ENCODE measurements at places on chromosomes 3 and 15.

DNA sequence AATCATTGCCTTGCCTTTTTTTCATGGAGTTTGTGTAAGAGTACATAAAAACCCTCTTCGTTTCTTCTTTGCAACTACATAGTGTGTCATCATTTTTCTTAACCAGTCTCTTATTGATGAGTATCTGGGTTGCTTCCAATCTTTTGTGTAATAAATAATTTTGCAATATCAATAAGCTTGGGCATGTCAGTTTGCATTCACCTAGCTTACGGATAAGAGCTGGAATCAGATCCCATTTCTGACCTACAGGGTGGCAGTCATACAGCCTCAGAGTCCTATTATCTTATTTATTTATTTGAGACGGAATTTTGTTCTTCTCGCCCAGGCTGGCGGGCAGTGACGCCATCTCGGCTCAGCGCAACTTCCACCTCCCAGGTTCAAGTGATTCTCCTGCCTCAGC lies 18.3 kb downstream of the ANP32A start:
- no peak for DNase-seq

GRCh38 chr3:71956069-71956340 lies 171.1 kb upstream of the PROK2 start:
- DNase-seq = peak; percentile 23

DNA sequence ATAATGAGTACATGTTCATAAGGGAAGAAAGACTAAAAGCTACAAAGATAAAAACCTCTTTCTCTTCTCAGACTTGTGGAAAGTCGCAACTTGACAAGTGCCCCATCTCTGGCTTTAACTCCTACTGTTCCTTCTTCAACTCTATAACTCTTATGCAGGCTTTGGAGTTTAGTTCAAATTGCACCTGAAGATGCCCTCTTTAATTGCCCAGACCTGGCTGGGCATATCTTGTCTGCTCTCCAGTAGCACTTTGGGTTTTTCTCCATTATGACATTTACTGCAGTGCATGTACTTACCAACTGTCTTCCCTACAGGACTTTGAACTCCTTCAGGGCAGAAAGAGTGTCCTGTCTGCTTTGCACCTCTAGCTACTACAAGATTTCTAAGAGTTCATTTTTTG lies 32.4 kb downstream of the DGKG start:
- no peak for DNase-seq

DNA sequence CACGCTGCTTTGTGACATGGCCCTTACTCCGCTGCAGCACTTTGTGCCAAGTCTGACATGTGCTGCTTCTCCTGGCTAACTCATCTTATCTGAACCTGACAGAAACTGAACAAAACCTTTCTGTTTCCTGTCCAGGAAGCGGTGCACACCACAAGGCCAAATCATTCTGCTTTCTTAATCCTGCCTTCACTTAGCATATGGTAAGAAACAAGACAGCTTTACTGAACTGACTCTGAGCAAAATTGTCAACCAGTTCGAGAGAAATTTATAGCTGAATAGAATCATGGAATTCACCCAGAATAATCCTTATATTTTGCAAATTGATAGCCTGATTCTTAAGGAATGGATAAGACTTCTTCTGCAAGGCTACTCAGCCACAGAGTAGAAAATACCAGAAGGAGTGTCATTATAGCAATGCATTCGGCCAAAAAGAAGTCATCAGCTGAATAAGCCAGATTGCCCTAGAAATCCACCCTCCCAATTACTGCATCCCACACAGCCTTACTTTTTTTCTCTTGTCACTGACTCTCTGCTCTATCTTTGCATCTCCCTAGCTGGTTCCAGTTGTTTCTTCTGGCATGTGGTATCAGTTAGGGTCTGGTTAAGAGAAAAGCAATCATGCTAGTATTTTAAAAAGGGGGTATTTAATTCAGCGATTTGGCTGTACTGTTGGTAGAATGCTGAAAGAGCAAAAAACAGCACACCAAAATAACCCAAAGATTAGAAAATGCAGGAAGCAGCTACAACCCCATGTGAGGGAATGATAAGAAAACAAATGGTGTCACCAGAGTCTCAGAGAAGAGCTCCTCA lies 41.6 kb upstream of the STRIT1 start:
- DNase-seq = no peak

DNA sequence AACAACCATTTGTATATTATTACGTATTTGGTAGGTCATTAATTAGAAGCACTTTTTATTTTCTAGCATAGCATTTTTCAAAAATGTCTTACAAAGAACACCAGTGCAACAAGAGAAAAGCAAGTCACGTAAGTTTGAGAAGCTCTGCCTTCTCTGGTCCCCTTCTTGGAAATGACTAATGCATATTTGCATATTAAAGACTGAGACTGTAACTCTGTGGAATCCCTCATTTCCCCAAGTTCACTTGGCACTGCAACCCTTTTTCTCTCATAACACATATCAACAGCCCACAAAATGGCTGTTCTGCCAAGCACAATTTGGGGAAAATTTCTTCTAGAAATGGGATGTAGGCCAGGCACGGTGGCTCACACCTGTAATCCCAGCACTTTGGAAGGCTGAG lies 176.3 kb downstream of the ERC2 start:
- no peak for DNase-seq

DNA sequence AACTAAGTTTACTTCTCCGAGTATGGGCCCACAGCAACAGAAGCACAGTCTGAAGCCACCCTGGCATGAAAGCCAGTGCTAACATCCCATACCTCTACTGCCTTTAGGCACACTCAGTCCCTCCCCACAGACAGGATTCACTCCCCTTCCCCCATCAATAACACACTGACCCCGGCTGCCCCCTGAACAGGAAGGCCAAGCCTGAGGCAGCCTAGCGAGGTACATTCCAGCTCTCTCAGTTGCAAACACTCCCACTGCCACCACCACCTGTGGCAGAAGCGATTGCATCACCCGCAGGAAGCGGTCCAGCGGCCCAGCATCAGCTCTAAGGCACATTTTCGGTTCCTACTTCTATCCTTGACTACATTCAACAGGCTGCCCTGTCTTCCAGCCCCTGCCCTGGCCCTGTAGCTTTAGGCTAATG lies 7.0 kb upstream of the BMF start:
- no peak for DNase-seq

DNA sequence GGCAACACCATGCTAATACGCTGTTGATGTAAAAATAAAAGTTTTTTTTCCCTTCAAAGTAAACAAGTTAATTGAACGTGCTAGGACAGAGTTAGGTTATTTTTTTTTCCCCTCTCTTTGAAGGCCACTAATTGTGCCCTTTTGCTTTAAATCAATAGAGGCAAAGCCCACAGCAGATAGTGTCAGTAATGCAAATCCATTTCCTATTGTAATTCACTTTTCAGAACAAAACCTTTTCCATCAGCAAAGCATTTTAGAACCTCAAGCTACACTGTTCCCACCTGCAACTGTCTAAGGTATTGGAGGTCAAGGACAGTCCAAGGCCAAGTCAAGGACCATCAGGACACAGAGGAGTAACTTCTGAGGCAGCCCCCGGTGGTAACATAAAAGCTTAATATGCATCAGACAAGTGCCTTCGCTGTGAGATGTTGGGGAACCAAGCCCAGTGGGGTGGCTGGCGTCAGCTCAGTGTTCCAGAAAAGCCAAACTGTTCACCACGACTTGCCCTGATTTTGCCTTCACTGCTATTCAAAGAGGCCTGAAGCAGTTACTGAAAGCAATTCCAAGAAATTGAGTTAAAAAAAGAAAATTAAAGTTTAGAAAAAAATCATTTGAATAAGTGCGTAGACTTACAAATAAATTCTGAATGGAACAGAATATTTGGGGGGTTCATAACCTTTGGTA lies 65.8 kb upstream of the ICE2 start:
- no peak for DNase-seq

- DNase-seq = peak; percentile 60
Observed at GRCh38 chr3:124854009-124854408, 33.2 kb downstream of the ITGB5 start.

- DNase-seq = no peak
Observed at GRCh38 chr3:132874701-132875100, 152.5 kb upstream of the NPHP3 start.

GRCh38 chr3:12845811-12846210 lies 4.4 kb upstream of the RPL32 start:
- no peak for DNase-seq

- DNase-seq = no peak
Observed at GRCh38 chr3:133693821-133694220, 32.1 kb upstream of the TOPBP1 start.

- peak; percentile 71 for DNase-seq
Observed at GRCh38 chr15:63051156-63052066, 8.9 kb downstream of the TPM1 start.

DNA sequence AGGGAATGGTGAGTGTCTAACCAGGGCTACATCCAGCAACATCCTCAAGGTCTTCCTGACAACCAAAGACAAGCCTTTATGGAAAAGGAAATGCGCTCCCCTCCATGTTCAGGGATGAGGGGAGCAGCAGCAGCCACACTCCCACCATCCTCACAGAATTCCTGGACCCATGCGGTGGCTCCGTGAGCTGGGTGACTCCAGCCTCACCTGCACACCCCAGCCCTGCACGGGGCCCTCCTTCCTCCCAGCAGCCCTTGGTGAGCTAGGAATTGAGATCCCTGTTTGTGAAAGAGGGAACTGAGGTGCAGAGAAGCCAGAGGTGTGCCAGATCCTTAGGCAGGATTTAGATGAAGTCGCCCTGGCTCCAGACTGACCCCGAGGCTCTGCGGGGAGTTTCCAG lies 52.3 kb downstream of the GRIP2 start:
- no peak for DNase-seq

DNA sequence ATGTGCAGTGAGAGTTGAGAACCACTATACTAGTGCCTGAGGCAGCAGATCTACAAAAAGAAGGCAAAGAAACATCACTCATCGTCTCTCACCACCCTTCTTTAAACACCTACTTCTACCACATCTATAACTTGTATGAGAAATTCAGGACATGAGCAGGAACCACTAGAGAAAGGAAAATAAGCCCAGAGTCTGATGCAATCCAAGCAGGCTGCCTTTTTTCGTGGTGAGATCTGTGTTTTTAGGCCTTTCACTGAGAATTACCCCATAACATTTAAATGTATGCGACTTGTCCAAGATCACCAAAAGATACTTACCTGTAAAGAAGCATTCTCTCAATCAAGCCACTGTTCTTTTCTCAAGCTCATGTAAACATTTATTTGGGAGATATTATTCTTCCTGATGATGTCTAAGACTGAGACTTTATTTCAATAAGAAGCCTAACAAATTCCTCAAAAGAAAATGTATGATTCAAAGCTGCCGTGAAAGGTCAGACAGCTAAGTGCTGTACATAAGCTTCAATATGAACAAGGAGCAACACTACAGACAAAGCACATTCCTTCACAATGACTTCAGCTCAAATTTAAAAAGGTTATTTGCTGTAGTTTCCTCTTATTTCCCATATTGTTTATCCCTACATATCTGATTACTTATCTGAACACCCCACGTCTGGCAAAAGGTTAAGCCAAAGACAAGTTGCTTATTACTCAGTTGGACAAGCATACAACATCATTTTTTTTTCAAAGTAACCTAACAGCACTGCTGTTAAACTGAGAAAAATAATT lies 16.5 kb downstream of the SPICE1 start:
- DNase-seq = peak; percentile 71

DNA sequence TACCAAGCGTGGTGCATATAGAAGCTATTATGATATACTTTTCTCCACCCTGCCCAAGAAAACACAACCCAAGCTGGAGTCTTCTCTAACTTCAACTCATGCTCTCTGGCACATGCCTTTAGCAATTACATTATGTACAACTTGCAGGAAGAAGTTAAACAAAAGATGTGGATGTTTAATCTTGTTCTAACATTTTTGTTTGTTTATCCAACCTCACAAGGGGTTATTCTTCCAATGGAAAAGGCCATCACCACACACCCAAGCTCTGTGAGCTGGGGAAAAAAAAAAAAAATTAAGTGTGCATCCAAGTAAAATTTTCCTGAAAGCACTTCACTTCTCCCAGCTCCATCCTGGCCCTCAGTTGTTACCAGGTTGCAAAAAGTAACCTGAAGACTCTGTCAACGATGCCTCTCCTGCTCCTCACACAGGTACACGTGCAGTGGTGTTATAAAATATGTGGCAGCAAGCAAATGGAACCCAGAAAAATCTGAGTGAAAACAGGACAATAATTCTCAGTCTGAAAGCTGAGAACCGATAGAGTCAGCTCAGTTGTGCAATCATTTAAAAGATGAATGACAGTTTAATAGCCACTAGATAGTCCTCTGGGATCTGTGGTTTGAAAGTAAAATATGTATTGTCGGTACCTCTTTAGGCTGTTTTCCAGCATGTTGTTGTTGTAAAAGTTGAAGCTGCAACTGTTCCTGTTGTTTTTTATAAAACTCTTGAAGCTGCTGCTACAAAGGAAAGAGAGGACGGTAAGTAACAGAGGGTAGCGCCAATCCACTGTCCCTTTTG lies 531.4 kb downstream of the FOXP1 start:
- DNase-seq = peak; percentile 54

DNA sequence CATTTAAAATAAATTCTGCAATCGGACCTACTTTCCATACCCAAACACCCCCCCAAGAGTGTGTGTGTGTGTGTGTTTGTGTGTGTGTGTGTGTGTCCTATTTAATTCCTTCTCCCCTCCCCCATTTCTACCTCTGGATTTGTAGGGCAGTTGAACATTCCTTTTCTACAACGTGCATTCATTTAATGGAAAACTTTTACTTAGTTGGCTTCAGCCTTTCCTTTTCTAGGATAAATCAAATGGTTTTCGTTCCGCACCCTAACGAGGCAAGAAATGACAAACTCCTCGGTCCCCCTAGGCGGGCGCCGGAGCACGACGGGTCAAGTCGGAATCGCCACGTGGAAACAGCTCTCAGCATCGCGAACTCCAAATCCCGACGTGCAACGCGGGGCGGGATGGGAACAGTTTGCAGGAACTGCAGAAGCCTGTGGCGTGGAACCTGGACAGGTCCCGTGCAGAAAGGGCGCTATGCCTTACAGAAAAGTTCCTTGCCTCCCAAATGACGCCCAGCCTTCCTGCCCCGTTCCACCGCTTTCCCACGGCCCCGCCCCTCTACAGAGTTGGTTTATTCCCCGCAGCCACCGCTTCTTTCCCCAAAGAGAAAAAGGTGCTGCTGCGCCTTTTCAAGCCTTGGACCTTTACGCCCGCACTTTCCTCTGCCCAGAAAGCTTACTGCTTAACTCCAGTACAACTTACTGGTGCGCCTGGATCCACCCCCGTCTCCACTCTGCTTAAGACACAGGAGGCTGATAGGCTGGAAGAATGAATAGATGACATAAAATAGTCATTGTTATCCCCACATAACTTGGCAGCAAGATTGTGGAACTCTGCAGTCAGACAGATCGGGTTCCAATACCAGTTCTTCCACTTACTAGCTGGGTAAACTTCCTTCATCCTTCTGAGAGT lies 1.1 kb upstream of the EIF2B5 start:
- DNase-seq = peak; percentile 93

GRCh38 chr3:196604548-196604947 lies 34.9 kb upstream of the NRROS start:
- DNase-seq = no peak

- no peak for DNase-seq
Observed at GRCh38 chr15:81562986-81563385, 189.0 kb upstream of the TMC3 start.

- DNase-seq = no peak
Observed at GRCh38 chr3:94904156-94904674, 841.4 kb downstream of the NSUN3 start.

All from GM23248 (cell line).